ENCODE measurements at places on chromosomes 16 and 17.

DNA sequence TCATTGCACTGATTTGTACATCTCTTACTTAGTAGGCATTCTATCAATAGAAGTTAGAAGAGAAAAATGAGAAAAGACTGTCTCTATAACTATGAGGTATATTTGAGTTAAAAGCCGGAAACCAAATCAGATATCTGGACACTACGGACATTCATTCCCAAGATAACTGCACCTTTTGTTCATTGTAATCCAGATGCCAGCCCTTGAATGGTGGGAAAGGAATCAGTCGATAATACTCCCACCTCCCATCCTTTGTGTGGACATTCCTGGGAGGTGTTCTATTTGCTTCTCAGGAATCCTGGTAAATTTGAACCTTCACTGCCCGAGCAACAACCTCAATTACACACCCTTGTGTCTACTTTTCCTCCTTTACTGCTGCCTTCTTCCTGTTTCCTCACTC is 225.2 kb downstream of the CHD9NB start:
- H3K27me3 ChIP-seq = no peaks in the 10 kb centered on the region
- DNase-seq = no peak
- H3K4me3 ChIP-seq = no peak overlapping the region
- H3K27ac ChIP-seq = no peak overlapping the region
- H3K4me1 ChIP-seq = no peaks in the 10 kb centered on the region

DNA sequence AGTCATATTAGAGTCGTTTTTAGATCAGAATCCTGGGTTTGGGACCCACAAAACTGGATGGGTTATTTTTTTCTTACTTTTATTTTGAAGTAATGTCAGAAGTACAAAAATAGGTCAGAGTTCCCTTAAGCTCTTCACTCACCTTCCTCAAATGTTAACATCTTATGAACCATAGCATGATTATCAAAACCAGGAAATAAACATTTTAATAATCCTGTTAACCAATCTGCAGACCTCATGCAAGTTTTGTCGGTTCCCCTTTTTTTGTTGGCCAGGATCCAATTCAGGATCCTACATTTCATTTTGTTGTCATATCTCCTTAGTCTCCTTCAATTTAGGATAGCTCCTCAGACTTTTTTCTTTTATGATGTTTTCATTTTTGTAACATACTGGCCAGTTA is 162.0 kb downstream of the CHD9 start:
- no peaks in the 10 kb centered on the region for H3K27me3 ChIP-seq
- peaks cover 81% of the 10 kb centered on the region for H3K4me1 ChIP-seq
- no peak overlapping the region for H3K4me3 ChIP-seq

- no peaks in the 10 kb centered on the region for H3K27me3 ChIP-seq
- no peak overlapping the region for H3K4me3 ChIP-seq
- H3K27ac ChIP-seq = no peak overlapping the region
- H3K4me1 ChIP-seq = no peaks in the 10 kb centered on the region
- H3K36me3 ChIP-seq = no peaks in the 10 kb centered on the region
Measured at GRCh38 chr17:77548967-77549366, 408.2 kb downstream of the SEC14L1 start.

GRCh38 chr16:59478838-59479237 is 744.7 kb upstream of the GOT2 start:
- H3K4me1 ChIP-seq = no peaks in the 10 kb centered on the region
- no peak overlapping the region for H3K27ac ChIP-seq
- H3K36me3 ChIP-seq = no peaks in the 10 kb centered on the region
- DNase-seq = no peak
- H3K4me3 ChIP-seq = no peak overlapping the region
- no peaks in the 10 kb centered on the region for H3K27me3 ChIP-seq

GRCh38 chr16:76780556-76780955 is 410.4 kb upstream of the MON1B start:
- H3K4me3 ChIP-seq = no peak overlapping the region
- no peaks in the 10 kb centered on the region for H3K27me3 ChIP-seq
- no peaks in the 10 kb centered on the region for H3K36me3 ChIP-seq
- no peak for DNase-seq
- no peaks in the 10 kb centered on the region for H3K4me1 ChIP-seq

DNA sequence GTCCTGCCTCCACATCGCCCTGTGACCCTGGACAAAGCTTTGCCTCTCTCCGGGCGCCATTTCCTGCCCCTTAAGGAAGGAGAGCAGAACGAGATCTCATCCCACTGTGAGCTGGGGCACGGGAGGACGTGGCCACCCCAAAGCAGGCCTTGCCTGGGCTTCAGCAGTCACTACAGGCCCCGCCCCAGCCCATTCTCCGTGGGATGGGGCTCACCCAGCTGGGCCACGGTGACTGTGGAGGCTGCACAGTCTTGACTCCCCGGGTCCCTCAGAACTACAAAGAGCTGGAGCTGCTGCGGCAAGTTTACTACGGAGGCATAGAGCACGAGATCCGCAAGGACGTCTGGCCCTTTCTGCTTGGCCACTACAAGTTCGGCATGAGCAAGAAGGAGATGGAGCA is 28.2 kb downstream of the MNT start:
- no peak overlapping the region for H3K4me3 ChIP-seq

DNA sequence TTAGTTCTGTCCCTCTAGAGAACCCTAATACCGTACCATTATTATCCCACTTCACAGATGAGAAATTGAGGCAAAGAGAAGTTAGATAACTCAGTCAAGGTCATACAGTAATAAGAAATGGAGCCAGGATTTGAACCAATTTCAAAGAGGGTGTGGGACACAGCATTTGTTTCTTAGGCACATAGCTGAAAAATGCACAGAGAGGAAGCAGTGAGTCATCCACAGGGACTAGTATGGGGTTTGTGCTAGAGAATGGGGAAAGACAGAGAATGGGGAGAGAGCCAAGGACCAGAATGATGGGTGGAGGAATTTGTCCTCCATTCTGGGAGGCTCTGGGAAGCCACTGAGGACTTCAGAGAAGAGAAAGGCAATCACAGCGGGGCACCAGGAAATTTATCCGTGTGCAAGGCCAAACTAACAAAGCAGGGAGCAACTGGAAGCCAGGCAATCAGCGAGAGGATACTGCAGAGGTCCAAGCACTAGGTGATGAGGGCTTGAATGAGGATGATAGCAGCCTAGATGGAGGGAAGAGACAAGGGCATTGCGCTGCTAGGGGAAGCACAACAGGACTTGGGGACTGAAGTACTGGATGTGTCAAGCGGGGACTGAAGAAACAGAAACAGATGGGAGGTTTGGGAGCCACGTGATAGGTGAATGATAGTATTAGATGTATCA is 78.1 kb upstream of the ZFHX3 start:
- H3K27ac ChIP-seq = peak overlapping the region; percentile 29
- no peaks in the 10 kb centered on the region for H3K27me3 ChIP-seq
- H3K4me1 ChIP-seq = no peaks in the 10 kb centered on the region

DNA sequence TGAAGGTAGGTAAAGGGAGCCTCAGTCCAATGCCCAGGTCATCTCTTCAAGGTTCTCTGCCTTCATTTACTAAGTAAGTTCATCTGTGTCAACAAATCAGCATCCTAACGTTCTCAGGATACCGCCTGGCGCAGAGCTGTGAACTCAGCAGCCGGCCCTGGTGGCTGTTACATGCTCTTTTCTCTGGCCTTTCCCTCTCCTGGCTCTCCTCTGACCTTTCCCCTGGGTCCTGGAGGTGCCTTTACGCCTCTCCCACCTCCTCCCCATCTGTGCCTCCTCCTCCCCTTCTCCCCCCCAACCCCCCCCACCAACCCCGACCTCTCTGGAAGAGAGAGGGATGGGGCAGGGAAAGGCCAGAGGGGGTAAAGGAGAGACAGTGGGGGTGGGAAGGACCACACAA is 19.5 kb downstream of the COTL1 start:
- H3K27me3 ChIP-seq = no peaks in the 10 kb centered on the region
- H3K36me3 ChIP-seq = no peaks in the 10 kb centered on the region
- H3K4me3 ChIP-seq = no peak overlapping the region
- peak overlapping the region; percentile 96 for H3K27ac ChIP-seq
- H3K4me1 ChIP-seq = peaks cover 100% of the 10 kb centered on the region
- peak; percentile 80 for DNase-seq

DNA sequence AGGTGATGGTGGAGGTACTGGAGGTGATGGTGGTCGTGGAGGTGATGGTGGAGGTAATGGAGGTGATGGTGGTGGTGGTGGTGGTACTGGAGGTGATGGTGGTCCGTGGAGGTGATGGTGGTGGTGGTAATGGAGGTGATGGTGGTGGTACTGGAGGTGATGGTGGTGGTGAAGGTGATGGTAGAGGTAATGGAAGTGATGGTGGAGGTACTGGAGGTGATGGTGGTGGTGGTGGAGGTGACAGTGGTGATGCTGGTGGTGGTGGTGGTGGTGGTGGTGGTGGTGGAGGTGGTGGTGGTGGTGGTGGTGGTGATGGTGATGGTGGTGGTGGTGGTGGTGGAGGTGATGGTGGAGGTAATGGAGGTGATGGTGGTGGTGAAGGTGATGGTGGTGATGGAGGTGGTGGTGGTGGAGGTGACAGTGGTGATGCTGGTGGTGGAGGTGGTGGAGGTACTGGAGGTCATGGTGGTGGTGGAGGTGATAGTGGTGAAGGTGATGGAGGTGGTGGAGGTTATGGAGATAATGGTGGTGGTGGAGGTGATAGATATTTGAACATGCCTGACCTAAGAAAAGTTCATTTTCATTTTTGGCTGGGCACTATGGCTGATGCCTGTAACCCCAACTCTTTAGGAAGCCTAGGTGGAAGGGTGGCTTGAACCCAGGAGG is 55.0 kb downstream of the RNF213 start:
- H3K27ac ChIP-seq = no peak overlapping the region
- peak; percentile 8 for DNase-seq
- H3K4me3 ChIP-seq = no peak overlapping the region
- peaks cover 11% of the 10 kb centered on the region for H3K4me1 ChIP-seq
- no peaks in the 10 kb centered on the region for H3K27me3 ChIP-seq

- no peak overlapping the region for H3K4me3 ChIP-seq
- DNase-seq = no peak
- no peak overlapping the region for H3K27ac ChIP-seq
- H3K27me3 ChIP-seq = no peaks in the 10 kb centered on the region
Measured at GRCh38 chr17:39352511-39352910, 48.9 kb downstream of the FBXL20 start.

DNA sequence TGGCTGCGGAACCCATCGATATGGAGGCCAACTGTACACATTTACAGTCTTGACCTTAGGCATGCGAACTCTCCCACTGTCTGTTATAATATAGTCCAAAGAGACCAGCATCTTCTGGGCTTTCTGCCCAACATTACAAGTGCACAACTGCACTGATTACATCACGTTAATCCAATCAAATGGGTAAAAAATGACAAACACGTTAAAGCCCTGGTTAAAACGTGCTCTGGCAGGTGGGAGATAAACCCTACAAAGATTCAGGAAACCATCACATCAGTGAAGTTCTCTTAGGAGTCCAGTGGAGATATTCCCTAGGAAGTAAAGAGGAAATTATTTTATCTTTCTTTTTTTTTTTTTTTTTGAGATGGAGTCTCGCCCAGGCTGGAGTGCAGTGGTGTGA is 23.7 kb upstream of the XYLT2 start:
- no peaks in the 10 kb centered on the region for H3K4me1 ChIP-seq
- no peak overlapping the region for H3K27ac ChIP-seq
- no peak overlapping the region for H3K4me3 ChIP-seq
- no peaks in the 10 kb centered on the region for H3K36me3 ChIP-seq
- H3K27me3 ChIP-seq = no peaks in the 10 kb centered on the region

Measured in spleen (tissue), 13 donors.